ENCODE measurements at places on chromosomes 16 and 17.

- no peak for DNase-seq
Observed at GRCh38 chr17:74145756-74146155, 57.7 kb upstream of the RPL38 start.

GRCh38 chr16:10314811-10315210, 71.0 kb upstream of the ATF7IP2 start:
- no peak for DNase-seq

DNA sequence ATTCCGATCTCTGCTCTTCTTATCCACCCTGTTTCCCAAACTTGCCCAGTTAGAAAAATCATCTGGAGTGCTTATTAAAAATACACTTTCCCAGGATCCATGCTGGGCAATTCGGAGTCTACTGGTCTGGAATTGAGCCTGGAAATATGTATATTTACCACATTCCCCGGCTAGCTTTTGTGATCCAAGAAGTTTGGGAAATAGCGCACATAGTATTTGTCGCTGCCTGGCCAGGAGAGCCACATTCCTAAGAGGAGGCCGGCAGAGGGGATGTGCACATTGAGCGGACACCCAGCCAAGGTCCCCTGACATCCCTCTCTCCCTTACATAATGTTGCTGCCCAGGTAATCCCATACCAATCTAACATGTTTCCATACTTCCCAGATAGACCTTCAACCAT, 62.1 kb upstream of the TMEM97 start:
- DNase-seq = no peak

DNA sequence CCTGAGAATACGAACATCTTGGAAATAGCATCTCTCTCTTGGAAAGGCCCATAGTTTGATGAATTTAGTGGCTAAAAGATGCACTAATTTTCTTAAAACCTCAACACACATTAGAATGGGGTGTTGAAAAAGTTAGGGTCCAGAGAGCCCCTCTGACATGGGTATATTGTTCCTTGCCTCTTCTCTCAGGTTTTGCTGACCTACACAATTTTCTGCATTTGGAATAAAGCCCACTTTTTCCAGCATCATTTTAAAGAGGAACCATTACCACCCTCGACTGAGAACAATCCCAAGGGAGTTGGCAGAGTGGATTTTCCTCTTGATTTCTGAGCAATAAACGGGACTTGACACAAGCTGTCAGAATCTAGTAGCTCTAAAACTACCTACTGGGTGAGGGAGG, 156.1 kb downstream of the PMP22 start:
- DNase-seq = no peak

DNA sequence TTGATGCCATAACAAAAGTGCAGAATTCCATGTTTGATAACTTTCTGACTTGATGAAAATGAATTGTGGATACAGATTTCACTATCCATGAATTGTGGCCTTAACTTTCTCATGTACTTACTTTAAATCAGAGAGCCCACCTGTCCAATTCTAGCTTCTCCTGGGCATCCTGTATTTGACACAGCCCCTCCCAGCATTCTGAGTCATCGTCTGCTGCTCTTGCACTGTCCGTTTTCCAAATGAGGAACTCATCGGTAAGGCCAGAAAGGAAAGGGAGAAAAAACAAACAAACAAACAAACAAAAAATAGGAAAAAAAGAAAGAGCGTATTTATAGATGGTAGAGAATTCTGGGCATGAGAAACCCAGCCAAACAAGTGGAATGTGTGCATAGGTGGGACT, 361.6 kb downstream of the WWOX start:
- no peak for DNase-seq

DNA sequence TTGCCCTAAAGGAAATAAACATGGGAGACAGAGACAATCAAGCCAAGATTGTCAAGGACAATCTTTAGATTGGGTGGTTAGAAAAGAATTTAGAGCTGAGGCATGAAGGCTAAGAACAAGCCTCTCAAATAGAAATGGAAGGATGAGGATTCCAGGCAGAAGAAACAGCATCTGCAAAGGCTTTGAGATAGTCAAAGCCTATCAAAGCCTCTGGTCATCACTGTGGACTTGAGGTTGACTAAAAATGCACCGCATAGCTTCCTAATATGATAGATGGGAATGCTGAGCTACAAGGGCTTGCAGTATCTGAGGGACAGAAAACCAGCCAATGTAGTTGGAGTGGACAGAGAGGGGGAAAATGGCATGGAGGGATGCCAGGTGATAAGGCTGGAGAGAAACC, 109.8 kb upstream of the FAM20A start:
- no peak for DNase-seq

- DNase-seq = peak; percentile 36
Observed at GRCh38 chr17:83103200-83103942, 24.0 kb downstream of the METRNL start.

GRCh38 chr16:31501226-31501965, 6.8 kb downstream of the RUSF1 start:
- no peak for DNase-seq

DNA sequence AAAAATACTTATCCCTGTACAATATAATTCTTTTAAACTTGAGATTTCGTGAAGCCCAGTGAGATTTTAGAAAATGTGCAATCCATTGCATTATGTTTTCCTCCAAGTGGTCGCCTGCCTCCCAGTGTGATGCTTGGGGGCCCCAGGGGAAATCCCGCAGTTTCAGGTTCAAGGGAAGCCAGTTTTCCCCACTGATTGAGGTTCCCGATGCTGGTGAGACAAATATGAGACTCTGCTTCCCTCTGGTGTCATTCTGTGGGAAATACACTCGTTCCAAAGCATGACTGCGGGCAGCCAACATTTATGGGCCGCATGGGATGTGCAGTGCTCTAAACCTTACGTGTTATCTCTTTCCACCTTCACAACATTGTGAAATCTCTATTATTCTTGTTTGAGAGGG, 200.8 kb downstream of the PRKCB start:
- peak; percentile 49 for DNase-seq

GRCh38 chr17:80853076-80853475, 138.6 kb upstream of the CHMP6 start:
- DNase-seq = no peak

DNA sequence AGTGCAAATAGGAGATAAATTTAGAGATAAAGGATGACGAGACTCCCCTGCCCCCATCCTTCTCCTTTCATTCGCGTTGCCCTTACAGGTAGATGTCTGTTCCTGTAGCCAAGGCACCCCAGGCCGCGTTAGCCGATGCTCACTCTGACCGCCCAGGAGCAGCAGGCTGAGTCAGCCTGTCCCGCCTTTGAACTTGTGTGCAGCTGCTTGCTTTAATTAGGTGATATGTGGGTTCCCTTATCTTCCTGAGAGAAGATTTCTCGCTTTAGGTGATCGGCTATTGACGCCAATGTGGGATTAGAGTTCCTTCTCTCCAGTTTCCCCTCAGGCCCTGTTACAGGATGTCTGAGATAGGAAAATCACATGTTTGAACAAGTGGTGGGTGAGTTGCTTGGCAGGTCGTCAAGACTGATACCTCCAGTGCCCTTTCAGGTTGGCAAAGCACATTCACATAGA, 119.5 kb downstream of the MSI2 start:
- no peak for DNase-seq

GRCh38 chr17:5544115-5544514, 40.2 kb downstream of the NLRP1 start:
- no peak for DNase-seq

DNA sequence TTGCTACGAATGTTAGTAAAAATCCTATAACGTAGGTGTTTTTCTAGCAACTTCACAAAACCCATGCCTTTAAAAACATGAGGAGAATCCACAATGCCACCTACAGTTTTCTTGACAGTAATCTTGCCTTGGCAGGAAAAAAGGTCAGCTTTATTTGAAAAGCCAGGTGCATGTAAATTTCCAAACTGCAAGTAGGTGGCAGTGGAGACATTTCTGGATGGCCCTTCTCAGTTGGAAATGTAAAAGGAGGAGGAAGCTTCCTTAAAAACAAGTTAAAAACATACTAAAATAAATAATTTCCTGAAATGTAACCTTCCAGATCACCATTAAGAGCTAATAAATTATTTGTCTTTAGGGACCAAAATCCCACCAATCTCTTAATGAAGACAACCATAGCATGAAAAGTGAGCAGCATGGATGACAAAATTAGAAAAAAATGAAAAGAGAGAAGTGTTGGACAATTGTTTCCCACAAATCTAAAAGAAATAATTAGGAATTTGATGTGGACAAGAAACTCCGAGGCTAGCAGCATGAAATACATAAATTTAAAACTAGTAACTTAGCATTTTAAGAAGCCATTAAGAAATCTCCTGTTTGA, 152.2 kb downstream of the SNX11 start:
- DNase-seq = no peak

DNA sequence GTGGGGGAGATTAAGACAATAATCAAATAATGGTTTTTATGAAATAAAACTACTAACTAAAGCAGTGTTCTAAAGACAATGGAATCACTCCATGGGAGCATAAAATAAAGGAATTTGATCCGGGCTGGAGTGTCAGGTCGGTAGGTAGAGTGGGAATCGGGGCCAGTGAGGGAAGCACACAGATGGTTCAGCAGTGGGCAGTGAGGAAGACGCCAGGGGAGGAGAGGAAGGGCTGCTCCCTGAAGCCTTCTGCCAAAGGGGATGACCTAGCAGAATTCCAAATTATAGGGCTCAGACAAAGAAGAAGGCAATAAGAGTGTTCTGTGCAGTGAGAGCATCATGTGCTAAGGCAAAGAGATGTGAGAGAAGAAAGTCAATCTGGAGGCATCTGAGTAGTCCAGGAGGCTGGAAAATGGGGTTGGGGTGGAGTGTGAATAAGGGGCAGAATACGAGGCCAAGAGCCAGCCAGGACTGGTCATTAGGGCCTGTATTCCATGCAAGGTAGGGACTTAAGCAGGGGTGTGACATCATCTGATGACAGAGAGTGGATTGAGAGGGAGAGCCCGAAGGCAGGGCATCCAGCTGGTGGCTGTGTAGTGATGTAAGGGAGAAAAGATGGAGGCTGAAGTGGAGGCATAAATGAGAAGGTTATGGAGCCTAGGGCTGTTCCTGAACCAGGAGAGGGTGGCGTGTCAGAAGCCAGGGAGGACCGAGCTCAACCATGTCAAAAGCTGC, 137.6 kb downstream of the COPRS start:
- DNase-seq = no peak

GRCh38 chr17:45130681-45131615, 1.4 kb downstream of the PLCD3 start:
- DNase-seq = no peak

- no peak for DNase-seq
Observed at GRCh38 chr17:69733171-69734012, 318.9 kb downstream of the MAP2K6 start.

GRCh38 chr16:3364774-3365427, 9.2 kb downstream of the OR2C1 start:
- DNase-seq = peak; percentile 87

DNA sequence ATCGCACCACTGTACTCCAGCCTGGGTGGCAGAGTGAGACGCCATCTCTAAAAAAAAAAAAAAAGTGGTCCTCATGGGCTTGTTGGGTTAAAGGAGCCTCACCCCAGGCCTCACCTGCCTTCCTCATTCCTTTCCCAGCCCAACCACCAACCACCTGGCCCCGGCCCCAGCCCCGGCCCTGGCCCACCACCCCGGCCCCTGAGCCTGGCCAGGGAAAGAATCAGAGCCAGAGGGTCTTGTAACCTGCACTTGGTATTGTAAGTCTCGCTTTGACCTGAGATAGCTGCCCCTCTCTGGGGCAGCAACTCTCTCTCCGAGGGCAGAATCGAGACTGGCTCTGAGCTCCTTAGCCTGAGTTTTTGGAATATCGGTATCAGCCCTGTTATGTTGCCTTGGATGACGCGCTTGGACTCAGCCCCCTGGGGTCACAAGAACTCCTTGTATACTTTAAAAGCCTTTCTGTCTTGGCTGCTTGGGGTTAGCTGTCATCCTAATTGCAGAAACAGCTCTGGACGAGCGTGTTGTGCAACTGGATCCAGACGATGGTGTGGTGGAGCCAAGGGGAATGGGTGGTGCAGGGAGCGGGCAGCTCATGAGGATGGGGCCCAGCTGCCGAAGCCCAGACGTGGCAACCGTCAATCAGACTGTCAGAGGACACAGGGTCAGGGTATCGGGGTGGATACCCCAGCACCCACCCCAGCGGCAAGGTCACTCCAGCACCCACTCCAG, 14.6 kb downstream of the SMTNL2 start:
- no peak for DNase-seq

- peak; percentile 13 for DNase-seq
Observed at GRCh38 chr17:48841395-48841831, 10.6 kb downstream of the CALCOCO2 start.

DNA sequence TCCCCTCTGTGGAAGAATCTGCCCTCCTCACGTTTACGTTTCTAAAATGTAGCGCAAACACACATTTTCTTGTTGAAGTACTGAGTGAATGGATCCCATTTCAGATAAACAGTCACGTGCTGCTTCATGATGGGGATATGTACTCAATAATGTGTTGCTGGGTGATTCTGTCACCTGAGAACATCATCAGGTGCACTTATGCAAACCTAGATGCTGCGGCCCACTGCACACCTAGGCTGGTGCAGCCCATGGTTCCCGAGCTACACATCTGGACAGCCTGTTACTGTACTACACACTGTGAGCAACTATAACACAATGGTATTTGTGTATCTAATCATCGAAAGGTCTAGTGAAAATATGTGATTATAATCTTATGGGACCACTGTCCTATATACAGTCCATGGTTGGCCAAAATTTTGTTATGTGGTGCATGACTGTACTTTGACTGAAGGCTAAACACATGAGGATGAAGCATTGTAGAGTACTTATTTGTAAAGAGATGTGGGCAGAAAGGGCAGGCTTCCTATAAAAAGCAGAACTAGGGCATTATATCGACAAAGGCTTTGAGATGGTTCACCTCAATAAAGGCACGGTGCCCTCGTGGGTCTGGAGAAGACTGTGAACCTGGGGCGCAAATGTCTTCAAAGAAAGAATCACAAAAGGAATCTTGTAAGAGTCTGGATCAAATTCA, 26.3 kb downstream of the MARF1 start:
- DNase-seq = no peak

- DNase-seq = no peak
Observed at GRCh38 chr16:27924411-27925118, 138.9 kb downstream of the GSG1L start.

- no peak for DNase-seq
Observed at GRCh38 chr16:11835309-11835708, 16.0 kb downstream of the RSL1D1 start.

DNA sequence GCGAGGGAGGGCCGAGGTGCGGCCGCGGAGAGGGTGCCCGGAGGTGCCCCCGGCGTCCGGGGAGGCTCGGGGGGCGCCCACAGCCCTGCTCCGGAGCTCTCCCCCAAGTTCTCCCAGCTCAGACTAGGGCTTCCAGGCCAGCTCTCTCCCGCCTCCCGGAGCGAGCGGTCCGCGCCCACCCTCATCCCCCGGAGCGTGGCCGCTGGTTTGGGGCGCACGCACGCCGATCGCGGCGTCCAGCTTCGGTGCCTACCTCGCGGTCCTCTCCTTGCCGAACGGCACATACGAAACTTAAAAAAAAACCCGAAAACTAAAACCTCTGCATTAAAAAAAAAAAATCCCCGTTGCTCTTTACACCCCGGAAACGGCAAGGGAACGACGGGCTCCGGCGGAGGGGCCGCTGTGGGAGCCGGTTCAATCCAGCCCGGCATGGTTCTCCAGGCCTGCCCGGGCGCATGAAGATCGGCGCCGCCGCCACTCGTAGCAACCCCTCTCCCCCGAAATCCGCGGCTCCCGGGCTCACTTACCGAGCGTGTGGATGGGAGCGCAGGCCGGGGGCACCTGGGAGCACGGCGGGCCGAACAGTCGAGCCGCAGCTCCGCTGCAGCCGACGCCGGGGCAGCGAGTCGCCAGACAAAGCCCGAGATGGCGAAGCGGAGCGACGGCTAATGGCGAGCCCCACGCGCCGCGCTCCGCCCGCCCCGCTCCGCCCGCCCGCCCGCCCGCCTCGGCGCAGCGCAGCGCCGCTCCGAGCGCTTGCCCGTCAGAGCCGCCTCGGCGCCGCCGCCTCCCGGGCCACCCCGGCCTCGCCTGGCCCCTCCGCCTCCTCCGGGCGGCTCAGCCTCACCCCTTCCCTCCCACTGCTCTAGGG, 973 bp upstream of the UBTF start:
- peak; percentile 56 for DNase-seq
